Right atrium auricular region (tissue), 2 donors: ENCODE measurements at places on chromosomes 16 and 17. TPM values are rescaled to one million over a fixed set of nuclear protein-coding genes. Genes with fewer than 3 reads are reported as not detected.

FOXJ1 gene
- not detected for total RNA-seq

GRCh38 chr17:3914312-3914670 is 2.0 kb downstream of the P2RX1 start:
- no peak for DNase-seq

RNF43 gene
- 4.4 TPM for total RNA-seq

FNDC8 gene
- not detected for total RNA-seq

GRCh38 chr16:29710227-29711219 is 31.5 kb downstream of the QPRT start:
- DNase-seq = no peak

DNA sequence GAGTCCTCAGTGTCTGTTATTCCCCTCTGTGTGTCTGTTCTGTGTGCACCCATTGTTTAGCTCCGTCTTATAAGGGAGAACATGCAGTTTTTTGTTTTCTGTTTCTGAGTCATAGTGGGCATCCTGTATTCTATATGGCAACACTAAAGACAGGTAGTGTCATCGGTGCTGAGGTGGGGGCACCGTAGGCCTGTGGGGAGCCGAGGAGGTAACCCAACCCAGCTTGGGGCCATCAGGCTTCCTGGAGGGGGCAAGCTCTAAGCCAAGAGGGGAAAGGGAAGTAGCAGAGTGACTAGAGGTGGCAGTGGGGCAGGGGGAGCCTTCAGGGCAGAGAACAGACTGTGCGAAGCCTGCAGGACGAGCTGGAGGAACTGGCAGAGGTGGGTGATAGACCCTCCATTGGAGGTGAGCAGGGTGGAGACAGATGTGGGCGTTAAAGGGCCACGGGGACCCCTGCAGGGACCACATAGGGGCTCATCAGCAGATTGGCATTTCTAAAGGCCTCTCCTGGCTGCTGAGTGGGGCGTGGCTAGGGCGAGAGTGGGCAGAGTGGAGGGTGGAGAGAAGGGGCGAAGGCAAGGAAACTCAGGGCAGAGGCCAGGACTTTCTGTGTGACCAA is 36.5 kb downstream of the CPNE2 start:
- no peak for DNase-seq

ATXN2L gene
- total RNA-seq = 26.0 TPM

KRT28 gene
- total RNA-seq = not detected

- no peak for DNase-seq
Measured at GRCh38 chr17:34406226-34406625, 43.2 kb upstream of the CCL1 start.

DNA sequence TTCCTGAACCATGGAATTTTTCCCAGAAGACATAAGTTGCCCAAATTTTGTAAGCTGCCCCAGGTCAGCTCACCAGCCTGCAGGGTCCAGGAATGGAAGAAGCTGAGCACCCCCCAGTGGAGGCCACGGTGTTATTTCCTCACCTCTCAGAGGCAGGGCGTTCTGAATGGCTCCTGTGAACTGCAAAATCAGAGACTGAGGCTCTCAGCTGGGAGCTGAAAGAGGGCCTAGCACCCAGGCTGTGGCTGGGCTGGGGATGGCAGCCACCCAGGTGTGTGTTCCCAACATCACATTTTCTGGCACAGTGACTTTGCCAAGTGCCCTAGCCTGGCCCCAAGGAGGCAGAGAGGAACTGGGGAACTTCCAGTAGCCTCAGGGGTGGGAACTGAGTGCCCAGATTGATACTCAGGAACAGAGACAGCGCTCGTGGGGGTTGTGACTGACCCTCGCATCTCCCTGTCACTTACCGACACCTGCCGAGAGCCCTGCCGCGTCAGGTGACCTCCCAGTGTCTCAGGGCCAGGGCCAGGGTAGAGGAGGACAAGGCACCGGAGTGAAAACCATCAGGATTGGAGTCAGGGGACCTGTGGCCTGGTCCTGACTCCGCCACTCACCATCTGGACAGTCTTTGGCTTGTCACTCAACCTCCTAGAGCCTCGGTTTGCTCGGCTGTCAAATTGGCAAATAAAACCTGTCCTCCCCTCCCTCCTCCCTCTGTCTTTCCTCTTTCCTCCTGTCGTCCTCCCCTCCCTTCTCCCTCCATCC is 11.3 kb downstream of the CACNG4 start:
- DNase-seq = no peak
